ENCODE measurements at places on chromosomes 1 and 21.

DNA sequence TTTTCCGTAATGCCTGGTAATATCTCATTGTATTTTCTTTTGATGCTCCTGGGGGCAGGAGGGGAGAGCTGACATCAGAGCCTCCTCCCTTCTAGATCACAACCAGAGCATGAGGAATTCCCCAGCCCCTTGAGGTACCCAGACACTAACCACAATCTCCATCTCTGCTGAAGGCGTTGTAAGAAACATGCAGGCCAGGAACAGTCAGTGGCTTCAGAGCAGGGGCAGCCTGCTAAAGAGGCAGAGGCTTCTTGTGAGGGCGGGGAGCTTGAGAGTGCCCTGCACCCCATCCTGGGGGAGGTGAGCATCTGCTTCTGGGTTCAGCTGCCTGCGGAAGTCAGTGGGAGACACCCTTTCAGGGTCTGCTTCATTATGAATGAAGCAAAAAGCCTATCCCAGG, 19.0 kb downstream of the MAPKAPK2 start:
- peak; percentile 37 for DNase-seq

DNA sequence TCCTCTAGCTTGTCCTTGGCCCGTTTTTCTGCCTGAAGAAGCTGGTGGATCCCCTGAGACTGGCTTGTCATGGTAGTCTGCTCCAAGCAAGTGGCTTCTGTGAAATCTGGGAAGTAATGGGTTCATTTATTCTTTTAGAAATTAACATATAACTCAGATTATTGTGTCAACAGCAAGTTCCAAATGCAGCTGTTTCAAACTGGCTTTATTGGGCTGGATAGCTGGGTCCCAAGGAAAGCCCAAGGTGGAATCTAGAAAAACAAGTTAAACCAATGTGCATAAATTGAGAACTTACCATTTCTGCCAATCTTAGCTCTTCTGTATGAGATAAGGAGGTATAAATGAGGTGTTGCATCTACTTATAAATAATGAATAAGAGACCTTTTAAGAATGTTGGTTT, at the start of gene ATP6V1G3:
ATP6V1G3 (minus strand) TSS at position 101 of the 400 bp plus-strand sequence; CDS start at position 71, 30 bp downstream.
- no peak for DNase-seq

DNA sequence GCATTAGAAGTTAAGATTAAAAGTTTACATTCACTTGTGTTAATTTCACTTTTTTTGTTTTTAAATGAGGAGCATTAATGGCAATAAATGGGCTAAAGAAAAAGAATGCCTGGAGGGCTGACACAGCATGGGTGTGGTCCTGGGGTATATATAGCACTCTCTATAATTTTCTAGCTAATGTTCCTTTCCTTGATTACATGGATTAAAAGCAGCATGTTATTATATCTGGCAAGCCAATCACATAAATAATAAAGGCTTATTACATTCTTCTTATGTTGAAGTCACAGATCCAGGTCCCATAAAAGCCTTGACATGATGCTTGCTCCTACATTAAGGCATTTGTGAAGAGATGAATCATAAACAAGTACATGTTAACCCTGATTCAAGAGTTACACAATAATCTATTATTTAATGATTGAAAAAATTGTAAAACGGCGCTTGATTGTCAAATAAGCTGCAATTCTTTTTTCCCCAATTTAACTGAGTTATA, 91.4 kb downstream of the LYPLAL1 start:
- DNase-seq: no peak

GRCh38 chr21:38140207-38140903, 116.4 kb upstream of the KCNJ15 start:
- no peak for DNase-seq

- no peak for DNase-seq
Measured at GRCh38 chr1:111223126-111223685, 4.3 kb upstream of the CHI3L2 start.

GRCh38 chr1:109897259-109897955, 13.2 kb upstream of the CSF1 start:
- DNase-seq: no peak

GRCh38 chr1:163320891-163321290, 863 bp upstream of the NUF2 start:
- no peak for DNase-seq

- peak; percentile 34 for DNase-seq
Measured at GRCh38 chr1:161092621-161093028, 3.3 kb upstream of the NECTIN4 start.

DNA sequence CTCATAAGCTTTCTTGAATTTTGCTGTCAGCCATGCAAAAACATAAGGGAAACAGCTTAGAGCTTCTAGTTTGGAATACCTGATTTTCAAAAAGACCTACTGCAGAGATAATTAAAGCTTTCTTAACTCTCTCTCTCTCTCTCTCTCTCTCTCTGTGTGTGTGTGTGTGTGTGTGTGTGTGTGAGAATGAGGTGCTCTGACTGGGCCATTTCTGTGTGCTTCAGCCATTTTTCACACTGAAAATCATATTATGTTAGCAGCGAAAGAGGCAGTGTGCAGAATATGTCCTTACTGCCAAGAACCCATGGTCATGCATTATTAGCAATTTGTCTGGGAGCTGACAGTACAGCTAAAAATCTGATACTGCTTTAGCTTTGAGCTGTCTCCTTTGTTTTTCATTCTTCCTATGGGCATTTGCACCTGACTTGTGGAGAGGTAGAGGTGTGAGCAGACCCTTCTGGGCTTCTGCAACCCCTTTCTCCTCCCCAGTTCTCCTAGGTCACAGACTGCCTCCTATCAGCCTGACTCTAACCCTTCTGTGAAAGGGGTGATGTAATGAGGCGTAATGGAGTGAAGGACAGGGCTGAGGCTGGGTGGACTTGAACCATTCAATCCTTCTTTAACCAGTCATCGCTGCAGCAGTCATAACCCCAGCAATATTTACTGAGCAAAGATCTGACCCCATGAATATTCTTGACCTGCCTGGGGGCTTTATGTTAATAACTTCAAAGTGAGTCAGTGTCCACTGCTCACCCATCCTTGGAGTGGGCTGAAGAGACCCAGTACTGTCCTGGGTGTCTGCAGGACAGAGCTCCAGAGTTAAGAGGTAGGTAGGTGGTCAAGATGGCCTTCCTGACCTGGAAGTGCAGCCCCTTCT, 61.2 kb downstream of the SYT6 start:
- no peak for DNase-seq

DNA sequence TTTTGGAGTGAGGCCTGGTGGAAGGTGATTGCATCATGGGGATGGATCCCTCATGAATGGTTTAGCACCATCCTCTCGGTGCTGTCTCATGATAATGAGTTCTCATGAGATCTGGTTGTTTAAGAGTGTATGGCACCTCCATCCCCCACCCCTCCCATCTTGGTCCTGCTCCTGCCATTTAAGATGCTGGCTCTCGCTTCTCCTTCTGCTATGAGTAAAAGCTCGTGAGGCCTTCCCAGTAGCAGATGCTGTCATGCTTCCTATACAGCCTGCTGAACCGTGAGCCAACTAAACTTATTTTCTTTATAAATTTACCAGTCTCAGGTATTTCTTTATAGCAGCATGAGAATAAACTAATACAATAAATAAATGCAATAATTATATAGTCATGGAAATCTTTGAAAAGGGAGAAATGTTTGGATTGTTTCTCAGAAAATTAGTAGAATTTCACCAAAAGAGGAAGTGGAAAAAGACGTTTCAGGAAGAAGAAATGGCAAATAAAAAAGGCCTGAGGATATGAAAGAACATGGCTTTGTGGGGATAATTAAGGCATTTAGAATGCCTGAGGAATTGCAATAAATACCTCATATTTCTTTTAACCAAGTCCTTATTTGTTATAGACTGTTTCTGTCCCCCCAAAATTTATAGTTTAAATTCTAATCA, 451.2 kb upstream of the ADGRL4 start:
- no peak for DNase-seq

GRCh38 chr1:14598007-14598497, 433 bp upstream of the KAZN start:
- DNase-seq: no peak

- DNase-seq: no peak
Measured at GRCh38 chr21:15743593-15743992, 13.8 kb downstream of the USP25 start.

DNA sequence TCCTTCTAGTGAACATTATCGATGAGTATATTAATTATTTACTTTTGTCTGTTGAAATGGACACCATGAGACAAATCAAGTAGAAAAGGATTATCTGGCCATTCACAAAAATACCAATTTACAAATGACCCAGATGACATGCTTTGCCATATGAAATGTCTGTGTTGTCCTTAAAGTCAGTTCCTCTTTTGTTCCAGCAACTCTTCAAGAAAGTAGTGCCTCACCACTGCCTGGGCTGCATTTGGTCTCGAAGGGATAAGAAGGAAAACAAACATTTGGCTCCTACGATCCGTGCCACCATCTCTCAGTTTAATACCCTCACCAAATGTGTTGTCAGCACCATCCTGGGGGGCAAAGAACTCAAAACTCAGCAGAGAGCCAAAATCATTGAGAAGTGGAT, 79.6 kb downstream of the RGL1 start:
- DNase-seq: no peak

GRCh38 chr1:194533641-194534040, 1347.2 kb upstream of the B3GALT2 start:
- DNase-seq: no peak

DNA sequence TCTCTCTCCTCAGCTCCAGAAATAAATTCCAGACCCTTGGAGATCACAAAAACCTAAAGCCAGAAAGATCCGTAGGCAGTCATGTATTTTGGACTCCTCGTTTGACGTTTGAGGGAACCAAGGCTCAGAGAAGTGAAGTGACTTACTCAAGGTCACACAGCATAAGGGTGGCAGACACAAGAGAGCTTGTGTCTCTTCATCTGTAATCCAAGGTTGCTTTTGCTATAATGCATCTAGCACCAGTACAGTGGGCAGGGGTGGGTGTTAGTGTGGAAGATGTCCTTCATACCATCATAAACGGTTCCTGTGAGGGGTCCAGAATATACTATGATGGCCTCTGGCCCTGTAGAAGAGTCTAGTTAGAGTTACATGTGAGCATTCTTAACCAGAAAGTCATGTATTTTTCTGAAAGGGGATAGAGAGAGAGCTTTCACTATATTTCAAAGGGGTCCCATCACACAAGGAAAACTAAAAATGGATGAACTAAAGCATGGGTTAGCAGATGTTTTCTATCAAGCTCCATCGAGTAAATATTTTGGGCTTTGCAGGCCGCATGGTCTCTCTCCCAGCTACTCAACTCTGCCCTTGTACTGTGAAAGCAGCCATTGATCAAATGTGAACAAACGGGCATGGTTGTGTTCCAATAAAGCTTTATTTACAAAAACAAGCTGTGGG, 144.9 kb downstream of the TOMM20 start:
- DNase-seq: no peak

DNA sequence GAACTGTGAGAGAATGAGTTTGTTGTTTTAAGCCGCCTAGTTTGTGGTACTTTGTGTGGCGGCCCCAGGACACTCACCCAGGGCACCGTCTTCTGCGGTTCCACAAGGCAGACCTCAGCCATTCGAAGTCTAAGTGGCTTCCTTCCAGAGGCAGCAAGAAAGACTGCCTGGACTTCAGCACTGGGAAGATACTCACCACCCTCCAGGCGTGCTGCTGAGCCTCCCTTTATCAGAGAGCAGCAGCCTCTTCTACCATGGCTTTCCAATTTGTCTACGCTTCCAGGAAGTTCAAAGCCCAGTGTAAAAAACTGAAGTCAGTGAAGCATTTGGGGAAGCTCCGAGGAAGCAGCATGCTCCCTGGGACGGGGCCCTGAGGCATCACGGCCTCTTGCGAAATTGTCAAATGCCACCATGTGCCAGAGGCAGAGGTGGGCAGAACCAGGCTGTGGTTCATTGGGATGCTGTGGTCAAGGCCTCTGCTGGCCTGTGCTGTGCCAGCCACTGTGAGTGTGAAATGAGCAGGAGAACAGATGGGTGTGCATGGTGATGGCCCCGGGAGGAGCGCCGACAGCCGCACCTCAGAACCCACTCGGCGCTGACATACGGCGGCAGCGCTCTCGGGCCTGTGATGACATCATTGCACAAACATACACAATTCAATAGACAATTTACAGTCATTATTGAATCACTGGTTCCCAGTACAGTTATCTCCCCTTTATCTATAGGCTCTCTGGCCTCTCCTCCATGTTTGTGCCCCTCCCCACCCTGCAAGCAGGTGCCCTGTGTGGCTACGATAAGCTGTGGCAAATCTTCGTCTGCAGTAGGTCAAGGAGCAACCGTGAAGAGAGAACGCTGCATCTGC, 110.4 kb downstream of the PDE9A start:
- DNase-seq: no peak

- DNase-seq: no peak
Measured at GRCh38 chr1:41995441-41996130, 76.9 kb upstream of the HIVEP3 start.

GRCh38 chr1:83849191-83850061, 149.5 kb downstream of the TTLL7 start:
- DNase-seq: no peak

- no peak for DNase-seq
Measured at GRCh38 chr1:84688463-84689061, 1.7 kb downstream of the SSX2IP start.

- no peak for DNase-seq
Measured at GRCh38 chr21:25560271-25560685, 47.0 kb downstream of the MRPL39 start.

DNA sequence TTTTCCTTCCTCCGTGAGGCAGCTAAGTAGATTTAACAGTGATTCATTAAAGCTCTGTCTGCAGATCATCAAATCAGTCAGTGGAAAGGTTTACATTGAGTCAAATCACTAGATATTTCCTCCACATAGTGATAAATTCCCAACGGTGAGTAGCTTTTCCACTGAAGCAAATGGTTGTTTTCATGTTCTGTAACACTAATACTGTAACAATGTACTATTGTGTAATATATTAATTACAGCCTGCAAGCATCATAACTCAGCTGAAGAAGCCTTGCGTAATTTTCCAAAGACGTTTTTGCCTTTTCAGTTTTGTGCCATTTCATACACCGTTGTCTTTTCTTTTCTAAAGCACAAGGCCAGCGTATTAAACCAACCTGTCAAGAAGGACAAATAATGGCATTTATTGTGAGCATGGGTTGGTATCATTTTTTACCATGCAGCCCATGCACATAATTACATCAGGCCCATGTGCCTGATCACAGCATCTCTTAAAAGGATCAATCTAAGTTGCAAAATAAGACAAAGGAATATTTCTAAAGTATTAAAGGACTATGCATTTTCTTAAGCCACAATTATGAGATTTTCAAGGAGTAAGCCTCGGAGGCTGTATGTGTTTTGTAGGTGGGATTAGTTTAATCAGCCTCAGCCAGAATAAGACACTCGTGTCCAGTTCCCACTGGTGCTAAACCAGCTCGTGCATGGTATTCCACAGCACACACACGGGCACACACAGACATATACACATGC, 16.7 kb upstream of the PDE9A start:
- DNase-seq: no peak

Measured in activated T-cell treated with anti-CD3 and anti-CD28 coated beads for 48 hours (primary cell).